HFFc6 (cell line): ENCODE measurements at places on chromosomes 5 and 9.

DNA sequence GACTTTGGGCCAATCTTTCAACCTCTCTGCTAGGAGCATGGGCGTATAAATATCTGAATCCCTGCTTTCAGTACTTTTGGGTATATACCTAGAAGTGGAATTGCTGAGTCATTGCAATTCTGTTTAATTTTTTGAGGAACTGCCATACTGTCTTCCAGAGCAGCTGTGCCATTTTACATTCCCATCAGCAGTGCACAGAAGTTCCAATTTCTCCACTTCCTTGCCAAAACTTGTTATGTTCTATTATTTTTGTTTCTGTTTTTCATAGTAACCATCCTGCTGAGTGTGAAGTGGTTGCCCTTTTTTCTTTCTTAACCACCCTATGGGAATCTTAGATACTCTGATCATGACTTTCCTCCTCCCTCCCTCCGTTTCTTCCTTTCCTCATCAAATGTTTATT, 11.1 kb upstream of the CCIN start:
- DNase-seq = no peak

DNA sequence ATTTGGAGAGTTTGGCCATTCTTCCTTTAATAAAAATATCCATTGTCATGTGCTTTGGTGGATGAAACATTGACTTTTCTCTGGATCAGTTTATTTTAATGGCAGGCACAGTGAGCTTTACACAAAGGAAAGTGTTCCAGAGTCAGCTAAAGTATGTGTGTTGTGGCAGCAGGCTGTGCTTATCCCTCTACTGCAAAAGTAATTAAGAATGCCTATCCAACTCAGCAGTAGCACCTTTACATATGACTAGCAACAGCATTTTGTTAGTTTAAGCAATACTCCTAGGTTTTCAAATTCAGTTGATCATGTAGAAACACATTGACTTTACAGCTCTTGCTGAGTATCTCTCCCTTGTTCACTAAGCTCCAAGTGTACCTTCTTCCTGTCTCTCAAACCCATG, 730.5 kb upstream of the RGMB start:
- no peak for DNase-seq

DNA sequence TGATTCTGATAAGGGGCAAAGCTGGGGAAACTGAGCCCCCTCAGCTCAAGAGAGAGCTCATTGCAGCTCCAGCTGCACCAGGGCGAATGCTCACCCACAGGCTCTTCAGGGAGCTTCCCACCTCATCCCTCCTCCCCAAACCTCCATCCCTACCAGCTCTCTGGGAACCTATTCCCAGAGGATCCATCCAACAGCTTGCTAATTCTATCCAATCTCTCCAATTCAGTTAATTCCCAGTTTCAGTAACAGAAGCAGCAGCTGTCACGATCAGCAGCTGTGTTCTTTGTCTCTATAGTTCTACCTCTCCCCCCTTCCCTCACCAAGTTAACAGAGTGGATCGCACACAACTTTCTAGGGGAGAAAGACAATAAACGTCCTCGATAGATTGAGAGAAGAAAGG, 135.5 kb upstream of the EFNA5 start:
- DNase-seq = no peak

DNA sequence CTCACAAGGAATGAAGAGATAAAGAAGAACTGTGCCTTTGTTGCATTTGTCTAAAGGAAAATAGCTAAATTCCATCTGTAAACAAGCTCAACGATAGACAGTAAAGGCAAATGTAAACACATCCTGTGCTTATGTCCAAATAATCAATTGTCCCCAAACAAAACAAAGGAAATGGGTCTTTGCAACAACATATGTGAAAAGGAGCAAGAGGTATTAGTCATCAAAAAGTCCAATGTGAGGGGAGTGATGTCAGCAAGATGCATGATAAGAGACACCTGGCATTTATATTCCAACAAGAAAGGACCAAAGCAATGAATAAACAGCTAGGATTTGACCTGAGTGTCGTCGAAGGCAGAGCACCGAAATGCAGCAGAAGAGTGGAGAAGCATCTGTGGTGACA, 209.1 kb downstream of the ASTN2 start:
- DNase-seq = no peak

DNA sequence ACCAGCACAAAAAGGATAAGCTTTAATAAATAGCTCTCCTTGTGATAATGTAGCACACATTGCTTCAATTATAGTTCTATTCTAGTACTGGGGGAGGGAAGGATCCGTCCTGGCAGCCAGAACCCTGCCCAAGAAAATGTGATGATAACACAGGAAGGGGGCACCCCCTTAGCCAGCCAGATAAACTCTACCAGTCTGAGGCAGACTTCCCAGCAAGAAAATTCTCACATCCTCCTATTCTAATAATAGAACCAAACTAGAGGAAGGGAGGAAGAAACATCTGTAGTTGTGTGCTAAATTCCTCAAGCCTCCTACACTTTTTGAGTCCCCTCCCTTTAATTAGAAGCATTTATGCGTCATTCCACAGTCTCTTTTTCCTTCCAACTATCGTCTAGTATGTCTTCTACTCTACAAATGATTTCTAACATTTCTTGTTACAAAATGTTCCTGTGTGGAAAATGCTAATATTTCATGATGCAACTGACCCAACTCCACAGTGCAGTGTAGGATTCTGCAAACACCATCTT, 261.0 kb downstream of the SEMA5A start:
- peak; percentile 46 for DNase-seq

DNA sequence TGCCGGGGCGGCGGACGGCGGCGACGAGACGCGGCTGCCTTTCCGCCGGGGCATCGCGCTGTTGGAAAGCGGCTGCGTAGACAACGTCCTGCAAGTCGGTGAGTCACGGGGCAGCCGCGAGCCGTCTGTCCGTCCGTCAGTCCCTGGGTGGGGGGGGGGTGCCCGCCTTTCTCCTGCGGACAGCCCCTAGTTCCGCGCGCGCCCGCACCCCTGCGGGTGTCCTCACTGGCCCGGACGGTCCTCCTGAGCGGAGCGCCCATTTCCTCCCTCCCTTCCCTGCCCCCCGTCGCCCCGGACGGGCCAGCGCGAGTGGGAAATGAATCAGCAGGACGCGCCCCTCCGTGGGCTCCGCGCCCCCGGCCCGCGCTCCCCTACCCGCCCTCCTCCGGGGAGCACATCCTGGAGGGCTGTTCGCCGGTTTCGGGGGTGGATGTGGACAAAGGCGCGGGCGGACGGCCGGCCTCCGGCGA, 828 bp downstream of the ZSWIM6 start:
- DNase-seq = peak; percentile 52

DNA sequence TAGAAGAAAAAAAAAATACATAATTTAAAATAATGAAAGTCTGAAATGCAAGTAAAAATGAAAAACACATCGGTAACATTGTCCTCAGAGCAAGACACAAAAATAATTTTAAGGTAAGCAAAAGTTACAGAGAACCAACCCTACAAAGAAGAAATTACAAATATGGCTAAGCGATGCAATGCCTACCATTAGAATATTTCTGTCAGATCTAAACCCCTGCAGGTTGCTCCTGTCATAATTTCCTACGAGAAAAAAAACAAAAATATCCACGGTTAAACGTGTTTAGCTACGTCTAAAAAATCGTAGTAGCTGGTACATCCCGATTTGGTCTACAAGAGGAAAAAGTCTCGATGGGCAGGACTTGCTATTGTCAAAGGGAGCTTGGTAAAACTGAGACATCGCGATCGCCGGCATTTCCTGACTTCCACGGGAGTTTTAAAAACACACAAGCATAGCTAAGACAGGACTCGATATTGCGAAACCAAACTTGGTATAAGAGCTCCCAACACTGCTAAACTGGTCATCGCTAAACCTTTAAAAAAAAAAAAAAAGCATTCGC, 1.1 kb upstream of the ANXA2R start:
- DNase-seq = no peak

DNA sequence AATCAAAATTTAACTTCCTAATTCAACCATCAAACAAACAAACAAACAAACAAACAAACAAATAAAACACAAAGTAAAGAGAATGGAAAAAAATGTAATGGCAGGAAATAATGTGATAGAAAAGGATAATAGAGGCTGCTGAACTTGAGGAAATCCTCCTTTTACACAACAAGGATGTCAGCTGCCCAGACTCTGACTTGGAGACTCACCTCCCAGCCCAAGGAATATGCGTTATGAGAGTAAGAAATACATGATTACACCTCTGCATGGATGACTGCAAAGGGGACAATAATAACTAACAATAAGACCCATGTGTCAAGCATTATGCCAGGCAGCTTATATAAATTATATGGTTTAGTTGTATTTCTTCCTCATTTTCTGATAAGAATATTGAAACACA, 46.6 kb upstream of the JAK2 start:
- DNase-seq = no peak

GRCh38 chr9:129006328-129007034, 21.6 kb downstream of the SH3GLB2 start:
- peak; percentile 66 for DNase-seq

DNA sequence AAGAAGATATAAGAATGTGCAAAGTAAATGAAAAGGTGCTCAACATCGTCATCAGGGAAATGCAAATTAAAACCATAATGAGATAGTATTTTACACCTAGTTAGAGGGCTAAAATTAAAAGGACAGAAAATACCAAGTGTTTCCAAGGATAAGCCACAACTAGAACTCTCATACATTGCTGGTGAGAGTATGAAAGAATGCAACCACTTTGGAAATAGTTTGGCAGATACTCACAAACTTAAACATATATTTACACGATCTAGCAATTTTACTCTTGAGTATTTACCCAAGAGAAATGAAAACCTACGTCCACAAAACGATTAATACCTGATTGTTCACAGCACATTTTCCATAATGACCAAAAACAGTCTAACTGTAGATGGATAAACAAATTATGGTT, 51.5 kb downstream of the AOPEP start:
- no peak for DNase-seq

GRCh38 chr9:36560771-36561170, 11.9 kb upstream of the MELK start:
- DNase-seq = no peak

DNA sequence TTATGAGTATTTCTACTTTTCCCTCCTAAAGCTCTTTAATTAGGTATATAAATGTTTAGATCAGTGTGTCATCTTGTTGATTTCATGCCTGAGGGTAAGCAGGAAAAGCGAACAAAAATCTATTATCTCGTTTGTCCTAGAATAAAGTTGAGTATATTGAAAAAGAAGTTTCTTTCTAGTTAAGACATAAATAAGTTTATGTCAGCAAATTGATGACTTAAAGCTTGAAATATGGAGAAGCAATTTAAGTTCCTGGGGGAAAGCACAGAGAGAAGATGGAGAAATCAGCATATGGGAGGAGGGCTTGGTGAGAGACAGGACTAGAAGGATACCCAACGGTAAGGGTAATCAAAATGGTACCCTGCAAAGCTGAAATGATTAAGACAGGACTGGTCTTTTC, 813.4 kb downstream of the MTRR start:
- DNase-seq = no peak

GRCh38 chr5:67061511-67061910, 135.1 kb downstream of the CD180 start:
- no peak for DNase-seq

GRCh38 chr9:18569941-18570630, 96.1 kb downstream of the ADAMTSL1 start:
- DNase-seq = no peak

GRCh38 chr5:145922059-145922458, 14.3 kb upstream of the SH3RF2 start:
- no peak for DNase-seq

DNA sequence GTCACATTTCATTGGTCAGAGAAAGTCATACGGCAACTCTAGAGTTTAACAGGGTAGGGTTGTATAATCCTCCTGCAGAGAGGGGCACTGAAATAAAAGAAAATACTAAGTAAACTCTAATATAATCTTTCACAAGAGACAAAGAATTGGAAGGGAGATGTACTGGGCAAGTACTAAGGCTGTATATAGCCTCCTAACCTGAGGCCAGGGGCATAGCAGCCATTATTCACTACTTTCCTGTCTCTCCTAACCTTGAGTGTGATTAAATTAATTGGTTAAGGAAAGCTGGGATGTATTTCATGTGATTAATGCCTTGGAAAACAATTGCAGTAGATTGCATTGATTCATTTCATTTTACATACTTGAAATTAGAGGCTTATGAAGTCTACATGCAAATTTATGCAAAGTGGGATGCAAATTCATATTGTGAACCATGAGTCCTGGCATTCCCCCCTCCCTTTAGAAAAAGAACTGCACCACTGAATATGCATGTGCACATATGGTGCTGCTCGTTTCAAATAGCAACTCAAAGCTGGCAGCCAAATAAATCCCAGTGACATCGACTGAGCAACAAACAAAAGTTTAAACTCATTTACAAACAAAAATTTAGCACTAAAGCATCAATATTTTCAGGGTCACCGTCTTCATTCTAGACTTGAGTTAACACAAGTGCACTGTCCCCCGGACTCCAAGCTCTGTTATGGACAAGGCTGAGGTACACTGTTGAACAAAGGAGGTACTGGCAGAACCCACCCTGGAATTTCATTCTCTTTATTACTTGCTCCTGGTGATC, 70.0 kb downstream of the DMAC1 start:
- no peak for DNase-seq

DNA sequence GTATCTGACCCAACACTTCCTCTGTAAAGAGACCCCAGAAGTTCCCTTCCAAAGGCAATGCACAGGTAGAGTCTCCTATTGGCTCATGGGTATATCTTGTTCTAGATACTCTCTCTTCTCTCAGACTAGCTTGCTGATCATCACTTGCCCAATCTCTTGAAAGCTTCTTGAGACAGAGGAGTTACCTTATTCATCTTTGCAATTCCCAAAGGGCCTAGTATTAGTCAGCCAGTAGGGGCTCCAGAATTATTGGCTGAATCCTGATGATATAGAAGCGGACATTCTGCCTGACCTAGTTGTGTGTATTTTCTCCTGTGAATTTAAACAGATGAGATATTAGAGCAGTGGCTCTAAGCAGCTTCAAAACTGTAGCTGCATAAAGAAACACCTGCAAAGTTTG, 304.0 kb upstream of the KLF4 start:
- no peak for DNase-seq

GRCh38 chr5:3931976-3932375, 336.3 kb downstream of the IRX1 start:
- DNase-seq = no peak

DNA sequence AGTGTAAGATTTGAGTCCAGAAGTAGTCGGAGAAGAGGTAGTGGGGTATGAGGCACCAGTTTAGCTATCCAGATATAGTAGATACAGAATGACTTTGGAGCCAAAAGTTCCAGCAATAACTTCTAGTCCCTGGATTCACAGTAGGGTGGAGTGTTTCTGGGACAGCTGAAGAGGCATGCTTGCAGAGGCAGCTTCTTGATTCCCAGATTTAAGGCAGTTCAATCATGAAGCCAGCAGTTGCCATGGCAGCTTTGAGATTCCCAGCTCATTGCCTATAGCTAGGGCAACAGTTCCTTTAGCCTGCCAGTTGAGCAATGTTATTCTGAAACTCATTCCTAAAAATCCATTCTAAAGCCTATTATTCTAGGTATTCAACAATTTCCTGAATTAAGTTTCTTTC, 79.2 kb downstream of the LIX1 start:
- no peak for DNase-seq
